ENCODE measurements at places on chromosomes 2 and 18.

GRCh38 chr2:144328938-144329337 is 191.0 kb downstream of the ZEB2 start:
- no peak for DNase-seq

- DNase-seq = no peak
Observed at GRCh38 chr2:106614511-106615291, 127.5 kb downstream of the CD8B2 start.

- no peak for DNase-seq
Observed at GRCh38 chr2:119827866-119828507, 68.3 kb downstream of the PTPN4 start.

- DNase-seq = no peak
Observed at GRCh38 chr2:126658319-126658904, 2.5 kb downstream of the GYPC start.

DNA sequence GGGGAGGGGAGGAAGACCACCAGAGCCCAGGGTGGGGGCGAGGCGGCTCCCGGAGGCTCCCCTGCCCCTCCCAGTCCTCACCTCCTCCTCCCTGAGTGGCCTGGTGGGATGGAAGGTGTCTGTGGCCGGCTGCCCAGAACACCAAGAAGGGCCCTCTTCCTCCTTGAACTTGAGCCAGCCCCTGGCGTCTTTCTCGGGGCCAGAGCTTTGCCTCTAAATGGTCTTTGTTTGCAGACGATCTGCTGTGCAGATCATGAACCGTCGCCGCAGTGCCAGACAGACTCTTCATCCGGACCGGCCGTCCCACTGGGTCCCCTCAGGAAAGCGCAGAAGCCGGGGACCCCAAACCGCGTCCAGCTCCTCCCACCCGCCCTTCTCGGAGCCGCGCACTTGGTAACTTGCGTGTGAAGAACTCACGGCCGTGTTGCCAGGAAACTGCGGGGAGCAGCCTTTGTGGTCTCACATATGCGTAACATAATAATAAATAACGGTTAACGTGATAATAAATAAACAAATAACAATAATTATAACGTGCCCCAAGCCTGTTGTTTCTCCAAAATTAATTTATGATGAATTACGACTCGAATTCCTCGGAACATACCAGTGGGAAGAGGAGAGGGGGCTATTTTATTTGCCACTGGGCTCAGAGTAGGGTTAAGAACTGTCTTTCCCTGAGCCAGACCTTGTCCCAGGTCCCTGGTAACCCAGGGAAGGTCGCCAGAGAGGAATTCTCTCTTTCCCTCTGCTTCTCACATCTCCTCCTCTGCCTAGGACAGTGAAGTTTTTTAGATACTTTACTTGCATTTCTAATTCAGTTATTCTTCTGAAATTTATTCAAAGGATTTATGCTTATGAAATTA is 41.0 kb downstream of the PTGR3 start:
- no peak for DNase-seq

- no peak for DNase-seq
Observed at GRCh38 chr2:194491409-194492115, 1165.5 kb upstream of the SLC39A10 start.

DNA sequence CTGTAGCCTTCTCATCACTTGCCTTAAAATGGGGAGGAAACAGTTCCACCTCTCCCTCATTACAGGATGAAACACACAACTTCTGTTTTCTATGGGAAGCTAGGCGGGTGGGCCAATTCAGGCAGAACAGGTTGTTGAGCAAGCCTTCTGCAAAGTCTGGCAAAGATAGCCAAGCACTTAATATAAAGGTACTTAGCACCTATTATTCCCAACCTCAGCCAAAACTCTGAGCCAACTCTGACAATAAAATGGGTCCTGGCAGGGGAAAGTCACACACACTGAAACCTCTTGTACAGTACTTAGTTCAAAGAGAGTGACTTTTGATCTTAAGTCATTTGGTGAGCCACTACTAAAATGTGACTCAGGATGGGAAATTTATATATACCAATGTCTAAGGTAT is 15.8 kb upstream of the SOCS6 start:
- no peak for DNase-seq

DNA sequence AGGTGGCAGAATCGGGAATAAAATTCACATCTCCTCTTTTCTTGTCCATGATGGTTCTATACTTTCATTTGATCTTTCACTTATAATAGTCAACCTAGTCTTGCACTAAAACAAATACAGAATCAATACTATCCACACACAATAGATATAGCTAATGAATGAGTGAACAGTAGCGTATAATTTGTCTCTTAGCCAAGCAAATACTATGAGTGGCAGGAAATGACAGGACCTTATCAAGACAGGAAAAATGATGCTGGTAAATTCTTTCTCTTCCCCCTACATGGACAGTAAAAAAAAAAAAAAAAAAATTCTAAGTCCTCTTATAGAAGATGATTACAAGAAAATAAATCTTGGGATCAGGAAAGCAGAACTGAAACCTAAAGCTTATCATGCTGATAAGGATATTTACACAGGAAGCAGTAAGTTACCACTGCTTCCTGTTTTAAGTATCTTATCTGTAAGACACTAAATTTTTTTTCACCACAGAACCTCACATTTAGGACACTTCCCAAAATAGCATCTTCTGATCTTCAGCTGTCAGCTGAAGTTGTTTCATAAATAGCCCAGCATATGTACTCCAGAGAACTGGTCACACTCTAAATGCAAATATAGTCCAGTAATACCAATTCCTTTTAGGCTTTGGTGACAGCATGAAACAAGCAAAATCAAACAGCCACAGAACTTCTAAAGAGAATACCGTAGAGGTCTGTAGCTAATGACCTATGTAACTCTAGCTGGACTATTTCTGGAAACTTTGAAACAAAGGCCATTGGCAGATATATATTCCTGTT is 27.0 kb downstream of the IRS1 start:
- DNase-seq = no peak

GRCh38 chr2:205755923-205756322 is 73.6 kb downstream of the NRP2 start:
- DNase-seq = no peak

DNA sequence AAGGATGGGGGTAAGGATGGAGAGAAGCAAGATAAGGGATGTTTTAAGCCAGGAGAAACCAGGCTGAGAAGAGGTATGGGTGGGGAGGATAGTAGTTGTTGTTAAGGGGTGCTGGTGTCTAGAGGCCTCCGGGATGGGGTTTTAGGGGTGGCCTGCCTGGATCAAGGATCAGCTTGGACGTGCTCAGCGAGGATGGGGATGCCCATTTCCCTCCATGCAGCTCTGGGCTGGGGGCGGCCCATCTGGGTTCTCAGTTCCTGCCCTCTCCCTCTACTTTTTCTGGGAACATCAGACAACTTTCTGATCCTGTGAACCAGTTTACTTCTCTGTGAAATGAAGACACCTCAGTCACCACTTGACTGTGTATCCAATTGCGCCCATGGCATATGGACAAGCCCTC is 10.1 kb downstream of the B3GNT2 start:
- no peak for DNase-seq

- DNase-seq = no peak
Observed at GRCh38 chr2:150188800-150189199, 298.7 kb downstream of the RND3 start.

DNA sequence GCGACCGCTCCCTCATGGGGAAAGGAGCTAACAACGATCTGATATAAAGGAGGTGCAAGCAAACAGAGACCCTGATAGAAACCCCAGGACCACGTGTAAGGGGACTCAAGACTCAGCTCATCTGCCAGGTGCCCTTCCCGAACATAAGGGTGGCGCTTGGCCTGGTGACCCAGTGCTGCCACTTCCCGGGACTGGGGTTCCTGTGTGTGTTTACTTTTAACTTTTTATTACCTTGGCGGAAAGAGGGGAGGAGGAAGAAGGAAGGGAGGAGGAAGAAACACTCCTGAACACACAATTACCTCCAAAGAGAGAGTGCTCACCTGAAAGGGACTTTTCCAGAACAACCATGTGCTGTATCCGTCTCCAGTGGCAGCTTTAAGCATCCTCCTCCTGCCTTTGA is 56.5 kb upstream of the EDAR start:
- DNase-seq = no peak

- DNase-seq = no peak
Observed at GRCh38 chr18:68925268-68925667, 127.4 kb downstream of the CCDC102B start.

DNA sequence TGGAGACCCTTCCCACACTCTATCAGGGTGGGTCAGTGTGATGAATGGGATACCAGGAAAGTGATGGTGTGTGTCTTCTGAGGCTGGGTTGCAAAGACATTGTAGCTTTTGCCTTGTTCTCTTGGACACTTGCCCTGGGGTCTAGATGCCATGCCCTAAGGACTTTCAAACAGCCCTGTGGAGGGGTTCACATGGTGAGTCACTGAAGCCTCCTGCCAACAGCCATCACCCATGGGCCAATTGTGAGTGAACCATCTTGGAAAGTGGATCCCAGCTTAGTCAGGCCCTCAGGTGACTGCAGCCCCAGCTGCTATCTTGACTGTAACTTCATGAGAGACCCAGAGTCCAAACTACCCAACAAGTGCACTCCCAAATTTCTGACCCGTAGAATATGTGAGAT is 25.8 kb upstream of the IGFBP5 start:
- DNase-seq = no peak

DNA sequence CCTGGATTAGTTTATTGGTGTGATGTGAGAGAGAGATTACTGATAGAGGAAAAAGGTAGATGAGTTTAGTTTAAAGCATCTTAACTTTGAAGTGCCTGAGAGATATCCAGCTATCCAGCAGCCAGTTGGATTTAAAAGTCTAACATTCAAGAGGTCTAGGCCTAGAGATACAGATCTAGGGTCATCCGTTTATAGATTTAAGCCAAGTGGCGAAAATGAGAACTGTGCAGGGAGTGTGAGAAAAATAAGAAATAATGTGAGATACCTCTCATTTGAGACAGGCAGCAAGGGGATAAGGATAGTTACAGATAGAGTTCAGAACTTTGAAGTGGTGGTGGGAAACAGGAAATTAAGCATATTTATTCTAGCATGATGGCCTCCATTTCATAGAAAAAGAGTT is 5.3 kb upstream of the ORC2 start:
- no peak for DNase-seq

GRCh38 chr2:20538308-20539132 is 91.6 kb downstream of the RHOB start:
- DNase-seq = no peak

GRCh38 chr2:47254464-47254863 is 99.4 kb upstream of the STPG4 start:
- no peak for DNase-seq

- DNase-seq = no peak
Observed at GRCh38 chr18:62710417-62710816, 4.9 kb upstream of the PHLPP1 start.

DNA sequence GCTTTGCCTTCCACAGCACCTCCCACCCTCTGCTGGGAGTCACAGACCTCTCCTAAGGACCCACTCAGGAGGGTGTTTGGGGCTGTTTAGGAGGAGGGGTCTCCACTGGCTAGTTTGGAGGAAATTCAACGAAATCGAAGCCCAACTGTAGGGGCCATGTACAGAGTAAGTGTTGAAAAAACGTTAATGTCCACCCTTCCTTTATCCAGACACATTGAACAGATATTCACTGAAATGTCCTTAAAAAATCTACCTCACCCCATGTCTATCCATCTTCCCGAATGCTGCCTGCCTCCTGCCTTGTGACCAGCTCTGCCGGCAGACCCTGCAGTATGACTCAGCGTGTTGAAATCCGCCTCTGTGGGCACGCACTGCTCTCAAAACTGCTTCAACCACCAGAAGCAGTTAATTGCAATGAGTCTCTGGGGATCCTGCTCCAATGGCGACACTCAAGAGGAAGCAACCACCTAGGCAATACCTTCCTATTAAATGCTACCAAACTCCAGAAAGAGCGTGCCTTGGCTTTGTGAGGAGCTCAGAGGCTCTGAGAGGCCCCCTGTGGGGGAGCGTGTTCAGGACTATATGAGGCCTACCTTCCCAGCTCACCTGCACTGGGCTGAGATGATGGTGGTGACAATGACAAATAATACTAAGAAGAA is 61.4 kb upstream of the RTN4 start:
- no peak for DNase-seq

GRCh38 chr2:234571620-234572407 is 74.9 kb upstream of the ARL4C start:
- DNase-seq = no peak

DNA sequence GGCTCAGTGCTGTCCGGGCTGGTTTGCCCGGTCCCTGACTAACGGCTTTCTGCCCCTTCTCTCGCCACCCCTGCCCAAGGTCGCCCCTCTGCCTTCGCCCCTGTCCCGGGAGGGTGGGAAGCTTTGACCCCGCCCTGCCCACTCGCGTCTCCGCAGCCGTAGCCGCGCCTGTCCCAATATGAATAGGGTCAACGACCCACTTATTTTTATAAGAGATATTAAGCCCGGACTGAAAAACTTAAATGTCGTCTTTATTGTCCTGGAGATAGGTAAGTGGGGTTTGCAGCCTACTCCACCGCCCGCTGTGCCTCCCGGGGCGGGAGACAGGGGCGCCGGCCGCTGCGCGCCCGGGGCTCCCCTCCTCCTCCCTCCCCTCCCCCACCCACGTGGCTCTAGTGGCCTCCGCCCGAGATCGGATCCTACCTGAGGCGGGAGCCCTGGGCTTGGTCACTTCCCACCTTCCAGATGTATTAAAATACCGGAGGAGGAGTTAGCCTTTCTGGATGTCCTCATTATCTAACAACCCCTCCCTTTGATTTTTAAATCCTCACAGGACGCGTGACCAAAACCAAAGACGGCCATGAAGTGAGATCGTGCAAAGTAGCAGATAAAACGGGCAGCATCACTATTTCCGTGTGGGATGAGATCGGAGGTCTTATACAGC is 633 bp downstream of the NABP1 start:
- peak; percentile 45 for DNase-seq

DNA sequence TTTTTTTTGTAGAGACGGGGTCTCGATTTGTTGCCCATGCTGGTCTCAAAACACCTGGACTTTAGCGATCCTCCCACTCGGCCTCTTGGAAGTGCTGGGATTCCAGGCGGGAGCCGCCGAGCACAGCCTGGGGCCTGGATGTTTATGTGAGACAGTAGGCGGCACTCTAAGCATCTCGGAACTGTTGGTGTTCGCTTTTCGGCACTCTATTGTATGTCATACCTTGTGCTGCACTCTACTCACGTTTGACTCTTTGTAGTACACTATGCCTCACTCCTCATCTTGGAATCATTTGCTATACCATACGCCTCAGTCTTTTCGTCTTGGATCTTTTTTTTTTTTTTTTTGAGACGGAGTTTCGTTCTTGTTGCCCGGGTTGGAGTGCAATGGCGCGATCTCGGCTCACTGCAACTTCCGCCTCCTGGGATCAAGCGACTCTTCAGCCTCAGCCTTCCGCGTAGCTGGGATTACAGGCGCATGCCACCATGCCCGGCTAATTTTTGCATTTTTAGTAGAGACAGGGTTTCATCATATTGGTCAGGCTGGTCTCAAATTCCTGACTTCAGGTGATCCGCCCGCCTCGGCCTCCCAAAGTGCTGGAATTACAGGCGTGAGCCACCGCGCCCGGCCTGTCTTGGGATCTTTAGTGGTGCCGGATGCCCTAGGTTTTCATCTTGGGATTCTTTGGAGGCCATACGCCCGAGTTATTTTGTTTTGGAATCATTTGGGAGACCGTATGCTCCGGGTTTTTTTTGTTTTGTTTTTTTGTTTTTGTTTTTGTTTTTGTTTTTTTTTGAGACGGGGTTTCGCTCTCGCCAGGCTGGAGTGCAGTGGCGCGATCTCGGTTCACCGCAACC is 24.2 kb upstream of the ZDBF2 start:
- DNase-seq = no peak

- no peak for DNase-seq
Observed at GRCh38 chr2:143344780-143345179, 215.6 kb downstream of the ARHGAP15 start.
